ENCODE measurements at places on chromosomes 13 and 19.

- DNase-seq = no peak
These were observed 2.7 kb downstream of the RPL36 start for GRCh38 chr19:5692723-5693194.

- no peak for DNase-seq
These were observed 12.8 kb downstream of the ZNF791 start for GRCh38 chr19:12623361-12624031.

DNA sequence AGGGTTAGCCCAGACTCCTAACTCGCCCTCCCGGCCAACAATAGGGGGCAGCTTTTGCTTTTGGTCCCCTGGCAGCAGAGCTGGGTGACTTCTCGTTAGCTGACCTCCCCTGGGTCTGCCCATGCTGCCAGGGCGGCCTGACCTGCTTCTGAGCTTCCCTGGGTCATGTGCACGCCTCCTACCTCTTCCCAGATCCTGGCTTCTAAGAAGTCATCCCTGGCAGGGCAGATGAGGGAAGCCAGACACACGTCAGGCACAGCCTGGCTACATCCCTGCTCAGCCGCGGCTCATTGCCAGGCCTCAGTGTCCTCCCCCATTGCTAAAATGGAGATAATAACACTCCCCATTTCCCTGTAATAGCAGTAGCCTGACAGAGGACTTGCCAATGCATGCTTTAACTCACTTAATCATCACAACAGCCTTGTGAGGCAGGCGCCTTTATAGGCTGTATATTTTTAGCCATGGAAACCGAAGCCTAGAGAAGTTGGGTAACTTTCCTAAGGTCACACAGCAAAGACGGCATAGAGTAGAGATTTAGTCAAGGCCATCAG, 2.1 kb downstream of the KCNK6 start:
- DNase-seq = no peak

DNA sequence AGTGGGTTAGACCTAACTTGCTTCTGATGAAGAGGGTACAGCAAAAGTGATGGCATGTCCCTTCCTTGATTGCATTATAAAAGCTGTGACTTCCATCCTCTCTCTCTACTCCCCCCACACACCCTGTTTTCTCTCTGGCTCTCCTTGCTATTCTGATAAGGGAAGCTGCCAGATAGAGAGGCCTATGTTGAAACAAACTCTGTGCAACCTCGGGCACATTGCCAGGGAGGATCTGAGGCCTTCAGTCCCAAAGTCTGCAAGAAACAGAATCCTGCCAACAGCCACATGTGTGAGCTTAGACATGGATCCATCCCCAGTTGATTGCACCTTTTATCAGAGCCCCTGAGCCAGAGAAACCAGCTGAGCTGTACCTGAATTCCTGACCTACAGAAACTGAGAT, 44.8 kb upstream of the ARGLU1 start:
- no peak for DNase-seq

- DNase-seq = no peak
These were observed 7.3 kb upstream of the SIGLEC5 start for GRCh38 chr19:51637362-51637978.

GRCh38 chr19:52990759-52991418, 22.8 kb upstream of the ERVV-1 start:
- no peak for DNase-seq

DNA sequence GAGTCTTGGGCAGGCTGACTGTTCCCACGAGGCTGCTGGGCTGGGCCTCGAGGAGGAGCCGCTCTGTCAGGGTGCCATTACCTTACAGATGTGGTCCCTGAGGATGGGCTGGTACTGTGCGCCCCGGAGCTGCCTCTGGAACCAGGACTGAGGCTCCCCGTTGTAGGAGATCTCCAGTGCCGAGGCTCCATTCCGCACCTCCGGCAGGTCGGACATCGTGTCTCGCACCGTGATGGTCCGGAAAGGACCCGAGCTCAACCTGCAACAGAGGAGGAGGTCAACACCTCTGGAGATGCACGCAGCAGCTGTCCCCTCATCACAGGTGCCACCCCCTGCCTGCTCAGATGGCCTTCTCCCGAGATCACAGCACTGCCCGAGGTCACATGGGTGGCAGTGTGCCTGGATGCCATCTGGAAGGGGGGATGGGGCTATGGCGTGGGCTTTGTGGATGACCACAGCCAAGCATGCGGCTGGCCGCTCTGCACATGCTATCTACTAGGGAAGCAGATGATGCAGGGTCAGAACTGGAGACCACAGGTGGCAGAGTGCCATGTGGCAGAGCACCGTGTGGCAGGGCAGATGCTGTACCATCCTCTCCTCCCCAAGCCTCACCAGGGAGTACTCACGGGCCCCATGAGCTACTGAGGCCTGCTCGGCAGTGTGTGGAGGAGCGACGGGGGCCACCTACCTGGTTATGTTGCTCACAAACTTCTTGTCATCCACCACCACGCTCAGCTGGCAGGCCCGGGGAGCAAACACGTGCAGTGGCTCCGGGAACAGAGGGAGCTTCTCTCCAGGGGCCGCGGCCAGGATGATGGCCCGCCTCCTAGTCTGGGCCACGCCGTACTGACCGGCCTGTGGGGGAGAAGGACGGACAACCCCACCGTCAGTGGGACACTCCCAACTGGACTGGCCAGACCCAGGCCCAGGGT, 18.3 kb upstream of the EIF3G start:
- DNase-seq = no peak

- DNase-seq = peak; percentile 22
These were observed 780 bp upstream of the GTF2F2 start for GRCh38 chr13:45119469-45119990.

DNA sequence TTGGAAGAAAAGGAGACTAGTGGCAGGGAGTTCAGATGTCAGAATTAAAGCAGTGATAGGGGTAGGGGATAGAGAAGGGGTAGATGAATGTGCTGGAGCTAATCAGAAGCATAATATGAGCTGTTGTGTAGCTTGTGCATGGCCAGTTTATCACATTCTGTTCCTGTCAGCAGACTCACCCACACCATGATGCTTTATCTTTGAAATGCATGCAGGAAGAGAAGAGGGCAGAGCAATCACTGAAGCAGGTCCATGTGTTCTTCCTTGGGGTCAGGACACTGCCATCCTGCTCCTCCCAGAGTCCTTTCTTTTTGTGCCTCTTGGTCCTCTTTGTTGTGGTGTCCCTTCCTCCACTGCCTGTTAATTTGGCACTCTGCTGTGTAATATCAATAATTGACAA, 5.8 kb downstream of the CHAMP1 start:
- no peak for DNase-seq

DNA sequence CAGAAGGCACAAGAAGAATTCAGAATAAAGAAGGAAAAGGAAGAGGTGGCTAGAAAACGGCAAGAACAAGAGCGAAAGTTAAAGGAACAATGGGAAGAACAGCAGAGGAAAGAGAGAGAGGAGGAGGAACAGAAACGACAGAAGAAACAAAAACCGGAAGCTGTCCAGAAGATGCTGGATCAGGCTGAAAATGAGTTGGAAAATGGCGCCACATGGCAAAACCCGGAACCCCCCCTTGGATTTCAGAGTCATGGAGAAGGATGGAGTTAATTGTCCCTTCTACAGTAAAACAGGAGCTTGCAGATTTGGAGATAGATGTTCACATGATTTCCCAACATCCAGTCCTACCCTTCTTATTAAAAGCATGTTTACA, 6.7 kb downstream of the CD209 start:
- no peak for DNase-seq

DNA sequence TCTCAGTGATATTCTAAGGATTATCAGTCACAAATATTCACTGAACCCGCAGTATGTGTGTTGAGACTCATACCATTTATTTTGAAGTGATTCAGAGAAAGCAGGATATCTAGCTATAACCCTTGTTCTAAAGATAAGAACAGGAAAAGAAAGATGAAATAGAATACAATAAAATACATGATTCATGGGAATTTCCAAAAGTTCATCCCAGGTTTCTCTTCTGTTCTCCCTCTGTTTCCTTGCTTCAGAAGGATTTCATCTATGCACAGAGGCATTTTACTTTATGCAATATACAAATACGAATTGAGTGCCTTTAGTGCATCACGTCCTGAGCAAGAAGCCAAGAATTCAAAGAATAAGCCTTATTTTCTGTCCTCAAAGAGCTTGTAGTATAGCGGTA, 274.4 kb upstream of the GPC6 start:
- no peak for DNase-seq

GRCh38 chr19:19459073-19459472, 53.6 kb downstream of the GATAD2A start:
- no peak for DNase-seq

DNA sequence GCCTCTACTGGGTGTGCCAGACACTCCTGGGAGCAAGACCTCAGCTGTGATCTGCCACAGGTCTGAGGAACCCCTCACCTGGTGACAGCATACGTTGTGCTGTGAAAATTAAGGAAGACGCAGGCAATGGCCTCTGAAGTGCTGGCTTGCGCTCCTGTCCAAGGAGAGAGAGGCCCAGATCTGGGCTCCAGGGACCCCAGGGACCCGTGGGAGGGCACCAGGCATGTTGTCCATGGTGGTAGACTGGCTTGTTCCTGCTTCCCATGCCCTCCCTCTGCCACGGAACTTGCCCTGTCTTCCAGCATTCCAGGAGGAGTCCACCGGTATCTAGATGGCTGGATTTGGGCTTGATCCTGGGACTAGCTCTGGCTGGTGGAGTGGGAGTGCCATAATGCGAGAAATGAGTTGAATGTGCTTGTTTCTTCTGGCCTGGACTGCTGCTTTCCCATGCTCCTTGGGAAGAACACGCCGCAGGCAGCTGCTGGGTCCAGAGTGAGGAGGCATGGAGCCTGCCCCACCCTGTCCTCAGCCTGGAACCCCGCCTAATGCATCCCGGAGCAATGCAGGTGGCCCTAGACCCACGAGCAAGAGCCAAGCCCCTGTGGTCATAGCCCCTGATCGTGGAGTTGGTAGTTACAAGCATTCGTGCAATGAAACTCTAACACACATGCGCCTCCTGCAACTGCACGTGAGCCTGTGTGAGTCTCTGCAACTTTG, 190.2 kb downstream of the TEX29 start:
- no peak for DNase-seq

GRCh38 chr13:25380741-25381324, 9.1 kb downstream of the ATP8A2 start:
- no peak for DNase-seq

GRCh38 chr13:97502706-97503105, 68.7 kb downstream of the RAP2A start:
- no peak for DNase-seq

DNA sequence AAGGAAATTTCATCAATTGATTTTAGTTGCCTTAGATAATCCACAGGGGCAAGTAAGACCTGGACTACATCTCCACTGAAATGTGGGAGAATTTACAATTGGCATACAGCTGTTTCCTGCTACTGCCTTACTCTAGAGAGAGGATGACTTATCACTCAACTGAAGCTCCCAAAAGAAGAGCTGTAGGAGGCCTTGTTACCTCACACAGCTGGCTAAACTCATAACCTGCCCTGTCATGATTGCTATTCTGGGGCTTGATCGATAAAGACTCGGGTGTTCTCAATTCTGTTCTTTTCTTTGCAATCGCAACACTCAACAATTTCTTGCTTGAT, 1396.4 kb downstream of the EFNB2 start:
- DNase-seq = no peak

DNA sequence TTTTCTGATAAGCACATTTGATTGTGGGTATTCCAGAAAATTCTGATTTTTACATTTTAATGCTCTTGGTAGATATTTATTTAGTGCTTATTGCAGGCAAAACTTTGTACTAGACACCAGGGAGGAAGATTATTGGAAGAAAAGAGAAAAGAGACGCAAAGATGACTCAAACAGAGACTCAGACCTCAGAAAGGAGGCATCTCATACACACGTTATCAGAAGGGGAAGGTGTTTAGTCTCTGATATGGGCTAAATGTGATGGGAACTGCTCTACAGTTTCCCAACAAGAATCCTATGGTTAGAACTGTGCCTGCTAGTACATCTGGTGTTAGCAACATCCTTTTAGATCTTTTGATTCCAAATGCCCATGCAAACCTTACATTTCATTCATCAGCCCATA, 245.6 kb downstream of the KLF5 start:
- DNase-seq = no peak

- DNase-seq = no peak
These were observed 7.0 kb upstream of the LSM14A start for GRCh38 chr19:34165295-34165738.

GRCh38 chr19:993831-994393, 6.3 kb upstream of the GRIN3B start:
- no peak for DNase-seq

- no peak for DNase-seq
These were observed 291.2 kb downstream of the TEX29 start for GRCh38 chr13:111611651-111612050.

GRCh38 chr13:47858042-47859025, 142.7 kb downstream of the SUCLA2 start:
- no peak for DNase-seq

DNA sequence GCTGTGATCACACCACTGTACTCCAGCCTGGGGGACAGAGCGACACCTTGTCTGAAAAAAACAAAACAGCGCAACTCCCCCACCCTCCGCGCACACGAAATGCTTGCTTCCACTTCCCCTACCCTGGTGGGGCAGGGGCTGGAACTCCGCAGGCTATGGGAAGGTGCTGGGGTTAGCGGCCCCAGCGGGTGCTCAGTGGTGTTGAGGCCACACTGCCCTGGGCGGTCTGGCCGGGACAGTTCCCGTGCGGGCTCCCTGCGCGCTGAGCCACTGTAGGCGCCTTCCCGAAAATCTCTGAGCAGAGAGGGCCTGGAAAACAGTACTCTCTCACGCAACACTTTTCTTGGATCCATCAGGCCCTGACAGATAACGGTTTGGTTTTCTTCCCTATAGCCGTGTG, 1.1 kb upstream of the WTIP start:
- DNase-seq = no peak

DNA sequence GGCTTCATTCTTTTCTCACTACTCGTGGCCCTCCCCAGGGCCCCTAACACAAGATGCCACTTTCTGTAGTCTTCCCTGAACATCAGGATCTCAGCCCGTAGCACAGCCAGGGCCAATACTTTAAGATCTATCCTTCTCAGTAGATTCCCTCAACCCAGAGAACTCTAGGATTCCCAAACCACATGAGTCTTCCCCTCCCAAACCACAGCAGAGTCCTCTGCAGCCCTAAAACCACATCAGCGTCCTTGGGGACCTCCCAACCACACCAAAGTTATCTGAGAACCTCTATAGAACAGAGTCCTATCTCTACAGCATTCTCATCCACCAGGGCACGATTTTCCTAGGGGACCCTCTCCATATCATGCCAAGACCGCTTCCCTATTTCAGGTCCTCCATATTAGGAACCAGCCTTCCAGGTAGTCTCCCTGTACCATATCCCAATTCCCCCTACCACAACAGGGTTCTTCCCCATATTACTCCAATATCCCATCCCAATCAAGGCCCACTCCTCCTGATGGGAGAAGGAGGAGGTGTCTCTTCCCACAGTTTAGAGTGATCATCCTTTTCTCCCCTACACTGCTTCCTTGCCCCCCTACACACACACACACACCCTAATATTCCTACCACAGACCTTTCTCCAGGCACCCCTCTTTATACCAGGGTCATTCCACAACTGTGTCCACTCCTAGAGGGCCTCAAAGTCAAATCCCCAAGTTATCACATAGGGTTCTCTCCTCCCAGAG, 1.4 kb downstream of the DYRK1B start:
- DNase-seq = no peak

Data from stimulated activated CD8-positive, alpha-beta memory T cell treated with anti-CD3 and anti-CD28 coated beads, Interleukin-7, amount 100 ng/mL, for 1 hour (primary cell).